ENCODE measurements at places on chromosomes 2 and 18.

DNA sequence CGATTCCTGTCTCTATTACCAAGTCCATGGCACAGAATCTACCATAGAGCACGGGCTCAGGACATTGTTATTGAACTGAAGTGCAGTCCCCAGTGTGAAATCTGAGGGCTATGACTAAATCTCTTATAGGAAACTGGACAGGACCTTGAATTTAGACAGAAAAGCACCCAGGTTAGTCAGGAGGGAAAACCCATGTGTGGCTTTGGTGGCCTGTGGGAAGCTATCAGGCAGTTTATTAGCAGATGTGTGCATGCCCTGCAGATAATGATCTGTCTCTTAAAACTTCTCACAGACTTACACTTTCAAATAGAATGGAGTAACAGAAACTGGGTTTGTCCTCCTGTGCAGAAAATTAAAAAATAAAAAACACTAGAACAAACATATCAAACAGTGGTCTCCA, 610.0 kb upstream of the RAB6C start:
- no peak for DNase-seq

GRCh38 chr18:46702471-46702870, 45.5 kb upstream of the LOXHD1 start:
- no peak for DNase-seq

DNA sequence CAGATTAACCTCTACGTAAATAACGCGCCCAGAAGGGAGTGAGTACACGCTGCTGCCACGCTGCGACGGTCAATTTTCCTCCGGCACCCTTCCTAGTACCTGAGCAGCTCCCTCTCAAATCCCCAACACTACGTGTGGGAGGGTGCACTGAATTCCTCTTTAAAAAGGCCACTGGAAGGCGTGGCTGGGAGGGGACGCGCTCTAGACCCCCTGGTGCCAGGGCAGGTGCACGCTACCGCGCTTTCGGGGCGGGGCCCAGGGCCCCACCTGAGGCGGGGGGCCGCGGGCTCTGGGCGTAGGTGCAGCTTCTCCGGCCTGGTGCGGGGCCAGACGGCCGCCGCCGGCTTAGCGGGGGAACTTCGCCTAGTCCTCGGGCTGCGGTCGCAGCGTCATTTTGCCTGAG, 668 bp upstream of the ANKRD12 start:
- no peak for DNase-seq

DNA sequence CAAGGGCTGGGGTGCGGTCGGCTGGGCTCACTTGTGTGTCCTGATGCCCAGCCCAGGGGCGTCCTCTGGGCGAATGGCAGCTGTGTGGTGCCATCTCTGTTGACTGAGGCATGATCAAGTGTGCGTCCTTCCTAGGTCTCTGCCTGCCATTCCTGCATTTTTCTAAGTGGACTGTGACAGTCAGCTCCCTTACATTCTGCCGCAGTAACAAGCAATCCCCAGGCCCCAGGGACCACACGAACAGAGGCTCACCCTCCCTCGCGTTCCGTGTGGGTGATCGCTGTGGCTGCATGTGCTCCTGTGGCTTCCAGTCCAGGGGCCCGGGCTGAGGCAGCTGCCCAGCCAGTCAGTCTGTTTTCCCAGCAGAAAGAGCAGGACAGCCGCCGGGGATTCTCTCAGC, 17.8 kb downstream of the D2HGDH start:
- DNase-seq = no peak

DNA sequence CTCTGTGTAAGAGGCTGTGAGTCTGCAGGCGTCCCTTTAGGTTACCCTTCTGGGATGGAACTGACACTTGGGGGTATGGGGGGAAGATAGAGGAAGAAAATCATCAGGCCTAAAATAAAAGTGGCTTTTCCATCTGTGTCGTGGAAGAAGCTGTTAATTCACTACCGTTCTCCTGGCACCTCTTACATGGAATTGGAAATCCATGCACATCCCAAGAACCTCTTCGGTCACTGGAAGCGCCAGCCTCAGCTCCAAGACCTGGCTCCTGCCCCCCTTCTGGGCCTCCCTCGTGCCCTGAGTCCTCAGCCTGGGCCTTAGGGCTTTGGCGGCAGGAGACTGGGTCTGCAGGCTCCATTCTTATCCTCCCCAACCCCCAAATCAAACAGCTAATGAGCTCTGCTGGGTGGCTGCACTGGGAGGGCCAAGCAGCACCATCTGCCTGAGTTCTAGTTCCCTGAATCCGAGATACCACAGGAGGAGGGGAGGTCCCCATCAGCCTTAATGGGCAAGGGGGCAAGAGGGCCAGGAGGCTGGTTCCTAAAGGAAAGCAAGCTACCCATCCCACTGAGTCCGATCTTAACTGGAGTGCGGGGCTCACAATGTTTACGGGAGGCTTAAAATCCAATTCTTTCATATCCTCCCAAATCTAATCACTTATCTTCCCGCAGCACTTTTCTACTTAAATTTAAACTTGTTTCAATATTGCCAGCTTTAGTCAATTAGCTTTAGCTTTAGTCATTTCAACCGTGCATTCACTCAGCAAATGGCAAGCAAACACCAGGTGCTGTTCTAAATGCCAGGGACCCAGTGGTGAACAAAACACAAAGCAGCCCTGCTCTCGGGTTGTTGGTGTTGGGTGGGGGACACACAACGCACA, 52.8 kb downstream of the FAM178B start:
- DNase-seq = no peak

DNA sequence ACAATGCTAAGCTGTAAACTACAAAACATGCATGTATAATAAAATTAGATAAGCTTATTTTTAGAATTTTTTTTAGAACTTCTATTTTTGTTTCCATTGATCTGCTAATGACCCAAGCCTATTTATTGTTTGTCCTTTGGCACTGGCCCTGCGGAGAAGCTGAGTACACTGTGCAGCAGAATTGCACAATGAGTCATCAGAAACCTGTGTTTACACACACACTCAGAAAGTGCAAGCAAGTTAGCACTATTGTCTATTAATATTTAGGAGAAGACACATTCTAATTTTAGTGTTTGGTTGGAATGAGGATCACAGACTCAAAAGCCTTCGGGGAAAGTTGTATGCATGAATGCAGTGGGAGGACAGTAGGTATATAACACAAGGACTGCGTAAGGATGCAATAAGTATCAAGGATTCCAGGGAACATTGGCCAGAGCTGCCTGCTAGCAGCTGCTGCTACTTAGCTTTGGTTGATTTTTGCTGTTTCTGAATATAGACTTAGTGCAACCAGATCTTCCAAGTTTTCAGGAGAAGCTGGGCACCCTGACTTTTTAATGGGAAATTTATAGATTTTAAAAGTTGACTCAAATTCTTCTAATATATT, 128.2 kb downstream of the KCNH7 start:
- DNase-seq = no peak

GRCh38 chr2:173296235-173296634, 58.4 kb upstream of the CDCA7 start:
- DNase-seq = no peak

- no peak for DNase-seq
These were observed 30.6 kb downstream of the CYP26B1 start for GRCh38 chr2:72117029-72117428.

- DNase-seq = no peak
These were observed 20.2 kb upstream of the ST3GAL5 start for GRCh38 chr2:85909005-85909404.

- DNase-seq = no peak
These were observed 1277.0 kb upstream of the SLC39A10 start for GRCh38 chr2:194380011-194380410.

GRCh38 chr18:48949050-48949605, 1.6 kb downstream of the SMAD7 start:
- DNase-seq = no peak

DNA sequence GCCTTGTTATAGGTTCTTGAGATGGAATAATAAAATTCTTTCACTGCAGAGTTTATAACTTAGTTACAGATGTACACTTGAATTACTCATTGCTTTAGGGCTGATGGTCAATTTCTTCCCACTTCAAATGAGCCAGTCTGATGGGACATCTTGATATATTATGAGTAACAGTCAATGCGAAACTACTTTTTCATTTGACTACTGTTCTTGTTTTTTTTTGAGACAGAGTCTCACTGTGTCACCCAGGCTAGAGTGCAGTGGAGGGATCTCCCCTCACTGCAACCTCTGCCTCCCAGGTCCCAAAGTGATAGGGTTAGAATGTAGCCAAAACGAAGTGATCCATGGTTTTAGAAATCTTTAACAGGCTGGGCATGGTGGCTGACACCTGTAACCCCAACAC, 57.1 kb downstream of the ST3GAL5 start:
- no peak for DNase-seq

DNA sequence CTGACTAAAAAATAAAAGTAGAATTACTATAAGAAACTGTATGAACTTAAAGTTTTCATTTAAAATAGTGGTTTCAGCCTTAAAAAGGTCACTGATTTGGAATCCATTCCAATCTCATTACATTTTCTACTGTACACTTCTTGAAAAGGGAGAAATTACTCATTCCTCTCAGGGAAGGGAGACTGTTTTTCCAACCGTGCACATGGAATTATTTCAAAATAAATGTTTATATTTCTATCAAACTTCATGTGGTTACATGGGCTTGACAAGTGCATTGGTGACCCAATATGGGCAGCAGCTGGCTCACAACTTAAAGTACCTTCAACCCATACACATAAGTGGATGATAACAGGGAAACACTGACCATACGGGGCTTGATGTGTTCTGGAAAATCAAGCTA, 324.5 kb upstream of the THUMPD2 start:
- no peak for DNase-seq

- DNase-seq = peak; percentile 71
These were observed 38.6 kb downstream of the ADNP2 start for GRCh38 chr18:80147418-80148325.

DNA sequence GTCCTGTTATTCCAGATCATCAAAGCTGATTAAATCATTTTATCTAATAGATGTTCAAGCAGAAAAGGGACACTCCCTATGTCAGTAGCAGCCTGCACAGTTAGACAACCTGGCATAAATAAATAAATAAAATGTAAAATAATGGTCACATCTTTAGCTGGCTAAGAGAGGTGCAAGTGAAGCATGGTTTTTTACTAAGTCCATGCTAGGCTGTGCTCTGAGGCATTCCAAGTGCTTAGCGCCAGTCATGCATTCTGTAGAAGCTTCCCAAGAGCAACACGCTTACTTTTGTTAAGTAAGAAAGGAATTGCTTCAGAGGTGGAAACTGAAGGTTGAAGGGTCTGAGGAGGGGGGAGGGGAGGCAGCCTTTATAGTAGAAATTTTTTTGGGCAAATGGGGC, 351.2 kb downstream of the CDH2 start:
- no peak for DNase-seq
